ENCODE measurements at places on chromosomes 11 and 22.

DNA sequence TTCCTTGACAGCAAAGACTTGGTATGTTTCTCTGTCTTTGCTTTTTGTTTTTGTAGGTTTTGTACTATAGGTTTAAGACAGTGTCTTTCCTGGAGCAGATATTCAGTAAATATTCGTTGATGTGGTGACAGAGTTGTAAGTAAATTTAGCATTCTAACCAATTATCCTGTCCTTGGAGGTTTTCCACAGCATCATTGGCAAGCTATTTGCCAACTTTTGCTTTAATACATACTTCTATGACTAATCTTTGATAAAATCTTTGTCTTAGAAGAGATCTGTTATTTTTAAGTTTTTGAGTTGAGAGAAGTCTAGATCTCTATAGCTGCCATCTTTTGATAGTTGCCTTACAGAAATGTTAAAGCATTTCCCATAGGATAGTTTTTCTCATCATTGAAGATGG is 3.8 kb downstream of the USP47 start:
- DNase-seq: no peak

GRCh38 chr11:128893578-128894285 is 2.6 kb downstream of the KCNJ5 start:
- DNase-seq: no peak

- no peak for DNase-seq
Observed at GRCh38 chr22:35479359-35479758, 61.3 kb upstream of the RASD2 start.

GRCh38 chr11:95821640-95822039 is 31.3 kb downstream of the CEP57 start:
- no peak for DNase-seq

GRCh38 chr11:35981581-35981980 is 37.7 kb downstream of the LDLRAD3 start:
- peak; percentile 52 for DNase-seq

GRCh38 chr22:27980424-27981148 is 61.5 kb upstream of the PITPNB start:
- no peak for DNase-seq

GRCh38 chr11:119094816-119095065 is 6.9 kb downstream of the DPAGT1 start:
- peak; percentile 84 for DNase-seq

GRCh38 chr11:113242767-113243397 is 71.5 kb upstream of the TTC12 start:
- DNase-seq: peak; percentile 77

- DNase-seq: no peak
Observed at GRCh38 chr22:21941921-21942320, 10.7 kb downstream of the PPM1F start.

DNA sequence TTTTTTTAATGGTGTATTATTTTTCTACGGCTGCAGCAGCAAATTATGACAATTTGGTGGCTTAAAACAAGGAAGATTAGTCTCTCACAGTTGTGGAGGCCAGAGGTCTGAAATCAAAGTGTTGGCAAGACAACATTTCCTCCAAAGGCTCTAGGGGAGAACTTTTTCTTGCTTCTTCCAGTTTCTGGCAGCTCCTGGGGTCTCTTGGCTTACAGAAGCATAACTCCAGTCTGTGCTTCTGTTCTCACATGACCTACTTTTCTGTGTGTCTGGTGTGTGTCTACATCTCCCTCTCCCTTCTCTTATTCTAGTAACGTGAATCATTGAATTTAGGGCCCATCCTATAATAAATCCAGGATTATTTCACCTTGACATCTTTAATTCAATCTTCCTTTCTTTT is 551.9 kb upstream of the LUZP2 start:
- DNase-seq: peak; percentile 93

GRCh38 chr11:20844630-20845029 is 175.2 kb downstream of the NELL1 start:
- DNase-seq: peak; percentile 78

GRCh38 chr22:47042116-47042825 is 279.8 kb downstream of the TBC1D22A start:
- no peak for DNase-seq

DNA sequence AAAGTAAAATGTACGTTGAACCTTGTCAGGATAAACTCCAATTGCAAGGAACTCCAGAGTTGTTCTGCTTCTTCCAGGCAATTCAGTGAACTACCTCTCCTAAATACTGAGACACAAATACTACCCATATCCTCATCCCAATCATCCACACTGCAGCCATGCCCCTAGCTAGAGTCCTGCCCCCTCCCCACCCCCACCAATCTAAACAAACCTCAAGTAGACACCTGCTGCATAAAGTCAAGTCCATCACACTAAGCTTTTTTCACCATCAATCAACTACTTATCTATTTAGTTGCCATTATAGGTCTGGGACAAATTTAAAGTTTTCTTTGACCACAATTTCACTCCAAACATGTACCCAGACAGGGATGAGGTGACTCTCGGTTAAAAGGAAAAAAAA is 93.2 kb upstream of the APOA1 start:
- no peak for DNase-seq

DNA sequence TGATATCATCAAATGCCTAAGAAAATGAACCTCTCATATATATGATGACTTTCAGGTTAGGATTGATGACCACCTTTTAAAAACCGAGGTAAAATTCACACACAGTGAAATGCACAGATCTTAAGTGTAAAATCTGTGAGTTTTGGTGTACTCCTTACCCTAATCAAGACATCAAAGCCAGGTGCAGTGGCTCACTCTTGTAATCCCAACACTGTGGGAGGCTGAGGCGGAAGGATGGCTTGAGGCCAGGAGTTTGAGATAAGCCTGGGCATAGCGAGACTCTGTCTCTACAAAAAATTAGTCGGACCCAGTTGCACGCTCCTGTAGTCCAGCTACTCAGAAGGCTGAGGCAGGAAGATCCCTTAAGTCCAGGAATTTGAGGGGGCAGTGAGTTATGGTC is 140.4 kb downstream of the UVRAG start:
- no peak for DNase-seq

DNA sequence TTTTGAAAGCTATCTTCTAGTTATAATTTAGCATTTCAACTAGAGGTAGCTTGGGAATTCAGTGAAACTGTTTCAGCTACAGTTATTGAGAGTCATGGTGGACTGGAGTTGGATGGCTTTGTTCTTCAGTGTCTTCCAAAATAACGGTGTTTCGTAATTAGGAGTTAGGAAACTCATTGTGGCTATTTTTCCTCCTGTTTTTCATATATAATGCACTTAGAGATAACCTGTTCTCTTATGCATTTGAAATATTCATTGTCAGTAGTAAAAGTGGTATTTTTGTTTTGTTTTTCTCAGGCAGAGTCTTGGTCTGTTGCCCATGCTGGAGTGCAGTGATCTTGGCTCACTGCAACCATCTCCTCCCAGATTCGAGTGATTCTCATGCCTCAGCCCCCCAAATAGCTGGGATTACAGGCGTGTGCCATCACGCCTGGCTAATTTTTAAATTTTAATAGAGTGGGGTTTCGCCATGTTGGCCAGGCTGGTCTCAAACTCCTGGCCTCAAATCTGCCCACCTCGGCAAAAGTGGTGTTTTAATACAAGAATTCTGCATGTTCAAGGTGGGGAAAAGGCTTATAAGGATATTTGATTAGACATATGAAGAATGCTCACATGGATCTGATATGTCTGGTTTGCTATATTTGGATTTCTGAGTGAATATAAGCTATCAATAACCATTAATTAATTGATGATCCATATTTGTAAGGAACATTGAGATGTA is 12.7 kb downstream of the PDHX start:
- DNase-seq: no peak

GRCh38 chr11:57213342-57214097 is 23.5 kb downstream of the APLNR start:
- DNase-seq: peak; percentile 78

DNA sequence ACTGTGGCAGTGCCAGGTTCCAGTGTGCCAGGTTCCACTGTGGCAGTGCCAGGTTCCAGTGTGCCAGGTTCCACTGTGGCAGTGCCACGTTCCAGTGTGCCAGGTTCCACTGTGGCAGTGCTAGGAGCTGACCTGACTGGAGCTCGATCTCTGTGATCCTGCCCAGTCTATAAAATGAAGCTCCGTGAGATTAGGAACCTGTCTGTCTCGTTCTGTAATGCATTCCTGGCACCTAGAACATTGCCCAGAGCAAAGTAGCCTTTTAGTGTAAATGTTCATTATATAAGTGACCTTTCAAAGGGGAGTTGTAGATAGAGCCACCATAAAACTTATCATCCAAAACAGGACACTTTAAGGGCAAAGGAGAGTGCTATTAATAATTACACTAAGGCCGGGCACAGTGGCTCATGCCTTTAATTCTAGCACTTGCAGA is 36.0 kb downstream of the ART5 start:
- no peak for DNase-seq

DNA sequence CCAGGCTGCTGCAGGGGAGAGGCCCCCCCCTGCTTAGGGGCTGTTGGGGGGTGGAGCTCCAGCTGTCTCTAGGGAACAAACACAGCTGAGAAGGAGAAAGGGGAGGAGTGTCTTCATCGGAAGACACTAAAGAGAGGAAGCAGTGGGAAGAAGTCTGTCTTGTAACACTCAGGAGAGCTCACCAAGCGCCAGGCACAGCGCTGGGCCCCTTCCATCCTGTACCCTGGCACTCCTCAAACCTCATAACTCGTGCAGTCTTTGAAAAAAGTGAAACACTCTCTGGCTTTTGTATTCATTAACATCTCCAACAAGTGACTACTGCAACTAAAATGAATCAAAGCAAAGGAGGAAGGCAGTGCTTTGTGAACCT is 67.4 kb upstream of the PRDM11 start:
- DNase-seq: peak; percentile 51

GRCh38 chr22:32317524-32317923 is 40.1 kb upstream of the RFPL3 start:
- no peak for DNase-seq

DNA sequence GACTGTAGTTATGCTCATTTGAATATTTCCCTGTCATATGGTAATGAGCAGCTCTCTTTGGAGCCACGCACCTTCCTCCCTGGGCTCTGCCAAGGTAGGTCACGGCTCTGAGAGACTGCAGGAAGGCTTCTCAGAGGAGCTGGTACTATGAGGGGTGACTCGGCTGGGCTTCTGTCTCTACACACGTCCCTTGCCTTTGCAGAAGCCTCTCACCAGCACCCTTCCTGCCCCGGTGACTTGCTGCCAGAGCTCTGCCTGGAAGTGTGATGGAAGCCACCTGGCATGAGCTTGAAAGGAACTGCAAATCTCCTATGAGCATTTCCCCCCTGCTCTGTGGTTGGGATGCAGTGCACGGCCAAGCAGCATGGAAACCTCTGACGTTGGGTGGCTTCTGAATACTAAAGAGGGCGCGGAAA is 74.2 kb downstream of the KIRREL3 start:
- DNase-seq: no peak

DNA sequence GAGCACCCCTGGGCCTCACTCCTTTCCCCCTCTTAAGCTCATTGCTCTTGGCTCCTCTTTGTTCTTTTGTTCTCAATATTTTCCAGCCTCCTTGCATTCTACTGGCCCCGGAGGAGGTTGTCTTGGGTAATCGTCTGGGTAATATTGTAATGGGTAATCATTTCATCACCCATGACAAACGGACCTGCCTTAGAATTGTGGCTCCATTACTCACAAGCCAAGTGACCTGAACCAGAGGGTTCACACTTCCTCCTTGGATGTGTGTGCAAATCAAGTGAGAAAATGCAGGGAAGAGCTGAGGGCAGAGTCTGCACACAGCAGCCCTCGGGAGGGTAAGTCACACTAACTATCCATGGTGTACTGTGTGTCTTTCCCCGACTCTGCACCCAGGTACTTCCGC is 305.0 kb downstream of the BUD13 start:
- no peak for DNase-seq

- DNase-seq: no peak
Observed at GRCh38 chr22:28933321-28933720, 49.9 kb downstream of the ZNRF3 start.

DNA sequence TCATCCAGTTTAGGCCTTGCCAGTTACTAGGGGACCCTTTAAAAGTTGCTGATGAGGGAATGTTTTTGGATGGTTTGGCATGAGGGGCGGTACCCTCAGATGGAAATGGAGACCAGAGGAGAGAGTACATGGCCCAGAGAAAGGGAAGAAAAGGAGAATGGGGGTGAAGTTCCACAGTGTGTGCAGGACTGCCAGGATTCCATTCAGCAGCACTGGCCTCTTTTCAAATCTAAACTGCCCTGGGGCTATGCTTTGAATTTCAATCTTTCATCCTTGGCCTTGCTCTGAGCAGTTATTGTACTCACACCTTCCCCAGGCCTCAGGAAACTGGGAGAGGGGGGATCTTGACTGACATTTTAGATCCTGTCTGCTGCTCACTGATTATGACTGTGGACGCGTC is 3.0 kb downstream of the SLC3A2 start:
- no peak for DNase-seq

DNA sequence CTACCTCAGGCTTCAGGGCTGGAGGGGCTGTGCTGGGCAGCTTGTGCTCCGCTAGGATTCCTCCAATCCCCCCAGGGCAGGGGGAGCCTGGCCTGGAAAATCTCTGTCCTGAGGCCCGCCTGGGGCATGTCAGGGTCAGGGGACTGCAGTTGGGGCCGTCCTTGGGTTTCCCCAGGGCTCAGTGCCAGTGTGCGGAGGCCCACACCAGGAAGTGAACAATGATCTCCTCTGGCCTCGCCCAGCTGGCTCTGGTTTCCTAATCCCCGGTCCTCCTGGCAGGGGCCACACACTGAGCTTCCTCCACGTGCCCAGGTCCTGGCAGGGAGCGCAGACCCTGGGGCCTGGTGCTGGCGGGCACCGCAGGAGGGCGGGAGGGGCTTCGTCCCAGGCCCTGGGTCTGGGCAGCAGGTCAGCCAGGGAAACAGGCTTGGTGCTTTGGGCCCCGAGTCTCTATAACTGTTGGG is 1.4 kb upstream of the MUC2 start:
- peak; percentile 71 for DNase-seq

GRCh38 chr11:46183819-46184218 is 62.6 kb upstream of the PHF21A start:
- DNase-seq: no peak

DNA sequence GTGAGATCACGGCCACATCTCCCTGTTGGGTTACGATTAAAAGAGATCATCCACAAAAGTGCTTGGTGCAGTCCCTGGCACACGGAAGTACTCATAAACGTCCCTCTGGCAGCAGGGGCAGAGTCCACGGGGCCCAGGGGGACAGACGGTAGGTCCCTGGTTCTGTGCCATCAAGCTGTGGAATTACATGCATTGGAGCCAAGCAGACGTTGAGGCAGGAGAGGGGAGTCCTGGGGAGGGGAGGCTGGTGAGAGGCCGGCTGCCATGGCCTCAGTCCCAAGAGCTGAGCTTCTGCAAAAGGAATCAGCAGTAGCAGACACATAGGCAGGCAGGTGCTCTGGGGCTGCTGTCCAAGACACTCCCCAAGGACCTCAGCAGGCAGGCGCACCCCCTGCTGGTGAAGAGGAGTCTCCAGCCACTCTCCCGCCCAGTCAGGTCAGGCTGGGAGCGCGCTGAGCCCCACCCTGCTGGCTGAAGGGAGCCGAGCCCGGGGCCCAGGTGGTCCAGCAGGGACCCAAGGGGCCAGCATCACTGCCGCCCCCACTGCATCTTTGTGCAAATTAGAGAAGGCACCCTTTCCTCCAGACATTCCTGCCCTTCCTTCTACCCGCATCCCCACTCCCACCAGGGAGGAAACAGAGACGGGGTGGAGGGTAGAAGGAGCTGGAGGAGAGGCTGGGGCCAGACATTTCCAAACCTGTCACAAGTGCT is 7.6 kb upstream of the KCTD17 start:
- DNase-seq: peak; percentile 57

All from muscle of leg (tissue), 16 donors.